Amniotic epithelial cell (primary cell): ENCODE measurements at places on chromosomes 2 and 18.
A peak's percentile ranks its signal among the peaks of the same experiment; 100 is the strongest.

GRCh38 chr2:43083710-43084698 lies 142.4 kb downstream of the ZFP36L2 start:
- peak; percentile 72 for DNase-seq

DNA sequence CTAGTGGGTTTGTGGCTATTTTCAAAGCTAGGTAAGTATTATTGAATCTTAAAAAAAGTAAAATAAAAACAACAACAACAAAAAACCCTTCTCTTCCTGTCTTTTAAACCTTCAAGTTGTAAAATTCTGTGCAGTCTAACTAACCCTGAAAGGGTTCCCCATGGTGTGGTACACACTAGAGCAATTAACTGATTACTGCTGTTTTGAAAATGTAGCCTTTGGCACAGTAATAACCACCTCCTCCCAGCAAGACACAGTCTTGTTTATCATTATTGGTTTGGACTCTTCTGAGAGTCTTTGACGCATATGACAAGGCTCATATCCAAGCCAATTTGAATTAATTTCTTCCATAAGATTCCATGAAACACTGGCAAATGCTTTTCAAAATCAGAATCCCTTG lies 2184.6 kb upstream of the PIK3C3 start:
- no peak for DNase-seq

- peak; percentile 31 for DNase-seq
Measured at GRCh38 chr18:62384610-62385097, 59.5 kb downstream of the TNFRSF11A start.

DNA sequence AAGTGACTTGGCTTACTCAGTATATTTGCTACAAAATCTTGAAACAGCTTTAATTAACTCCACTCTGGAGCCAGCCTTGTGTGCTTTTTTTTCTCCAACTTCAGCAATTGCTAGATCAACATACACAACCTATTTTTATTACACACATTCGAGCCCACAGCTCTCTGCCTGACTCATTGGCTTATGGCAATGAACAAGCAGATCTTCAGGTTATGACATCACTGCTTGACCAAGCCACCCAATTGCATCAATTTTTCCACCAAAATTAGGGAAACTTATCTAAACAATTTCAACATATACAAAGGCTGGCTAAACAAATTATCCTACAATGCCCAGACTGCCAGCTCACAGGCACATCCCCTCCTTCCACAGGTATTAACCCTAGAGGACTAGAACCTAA lies 39.6 kb upstream of the PDK1 start:
- DNase-seq, result peak; percentile 69

DNA sequence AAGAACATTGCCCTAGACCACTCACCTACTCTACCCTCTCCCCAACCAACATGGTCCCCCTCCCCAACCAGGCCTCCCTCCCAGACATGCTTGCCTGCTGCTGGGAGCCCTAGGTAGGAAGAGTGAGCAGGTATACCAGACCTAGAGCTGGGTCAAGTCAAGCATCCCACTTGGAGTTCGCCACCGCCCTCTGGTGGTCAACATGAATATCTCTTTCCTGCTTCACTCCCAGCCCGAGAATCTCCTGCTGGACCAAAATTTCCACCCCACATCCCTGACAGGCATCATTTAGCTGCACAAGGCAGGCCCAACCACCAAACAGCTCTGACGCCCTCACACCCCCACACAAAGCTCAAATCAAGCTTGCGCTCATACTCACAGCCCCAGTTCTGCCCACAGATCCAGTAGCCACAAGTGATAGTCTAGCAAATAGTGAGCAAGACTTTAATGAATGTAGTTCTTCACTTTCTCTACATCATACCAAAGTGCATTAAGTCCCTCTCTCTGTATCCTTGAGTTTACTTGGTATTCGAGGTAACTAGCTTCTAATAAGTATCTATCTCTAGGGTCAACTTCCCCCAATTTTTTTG lies 116.0 kb downstream of the TNS1 start:
- peak; percentile 63 for DNase-seq

DNA sequence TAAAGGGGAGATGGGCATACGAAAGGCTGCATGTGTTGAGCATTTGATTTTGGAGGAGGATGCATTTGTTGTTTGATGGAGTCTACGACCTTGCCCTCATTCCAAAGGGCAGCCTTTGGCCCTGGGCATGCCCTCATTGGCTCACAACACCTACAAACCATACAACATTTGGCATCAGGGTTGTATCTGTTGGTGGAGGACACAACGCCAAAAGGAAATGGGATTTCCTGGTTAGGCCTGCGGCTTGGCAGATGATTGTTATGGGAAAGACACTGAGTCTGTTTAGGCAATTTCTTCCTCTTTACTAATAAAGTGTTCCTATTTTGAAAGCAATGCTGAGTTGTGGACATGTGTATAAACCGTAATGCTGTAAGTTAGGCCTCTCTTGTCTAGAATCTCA lies 246.9 kb downstream of the LDLRAD4 start:
- DNase-seq, result no peak

- DNase-seq, result no peak
Measured at GRCh38 chr2:174014699-174015070, 49.5 kb upstream of the SP3 start.

GRCh38 chr2:85838181-85838580 lies 50.6 kb downstream of the ST3GAL5 start:
- no peak for DNase-seq

DNA sequence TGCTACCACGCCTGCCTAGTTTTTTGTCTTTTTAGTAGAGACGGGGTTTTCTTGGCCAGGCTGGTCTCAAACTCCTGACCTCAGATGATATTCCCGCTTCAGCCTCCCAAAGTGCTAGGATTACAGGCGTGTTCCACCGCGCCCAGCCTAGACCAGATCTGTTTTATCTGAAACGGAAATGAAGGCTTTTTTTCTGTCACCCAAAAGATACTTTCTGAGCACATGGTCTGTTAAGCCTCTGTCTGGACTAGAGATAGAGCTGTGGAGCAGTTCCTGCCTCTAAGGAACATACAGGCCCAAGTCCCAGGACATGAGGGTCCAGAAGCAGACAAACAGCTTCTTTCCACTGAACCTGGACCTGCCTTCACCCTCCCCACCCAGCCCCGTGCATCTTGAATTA lies 43.6 kb upstream of the PTMA start:
- no peak for DNase-seq

DNA sequence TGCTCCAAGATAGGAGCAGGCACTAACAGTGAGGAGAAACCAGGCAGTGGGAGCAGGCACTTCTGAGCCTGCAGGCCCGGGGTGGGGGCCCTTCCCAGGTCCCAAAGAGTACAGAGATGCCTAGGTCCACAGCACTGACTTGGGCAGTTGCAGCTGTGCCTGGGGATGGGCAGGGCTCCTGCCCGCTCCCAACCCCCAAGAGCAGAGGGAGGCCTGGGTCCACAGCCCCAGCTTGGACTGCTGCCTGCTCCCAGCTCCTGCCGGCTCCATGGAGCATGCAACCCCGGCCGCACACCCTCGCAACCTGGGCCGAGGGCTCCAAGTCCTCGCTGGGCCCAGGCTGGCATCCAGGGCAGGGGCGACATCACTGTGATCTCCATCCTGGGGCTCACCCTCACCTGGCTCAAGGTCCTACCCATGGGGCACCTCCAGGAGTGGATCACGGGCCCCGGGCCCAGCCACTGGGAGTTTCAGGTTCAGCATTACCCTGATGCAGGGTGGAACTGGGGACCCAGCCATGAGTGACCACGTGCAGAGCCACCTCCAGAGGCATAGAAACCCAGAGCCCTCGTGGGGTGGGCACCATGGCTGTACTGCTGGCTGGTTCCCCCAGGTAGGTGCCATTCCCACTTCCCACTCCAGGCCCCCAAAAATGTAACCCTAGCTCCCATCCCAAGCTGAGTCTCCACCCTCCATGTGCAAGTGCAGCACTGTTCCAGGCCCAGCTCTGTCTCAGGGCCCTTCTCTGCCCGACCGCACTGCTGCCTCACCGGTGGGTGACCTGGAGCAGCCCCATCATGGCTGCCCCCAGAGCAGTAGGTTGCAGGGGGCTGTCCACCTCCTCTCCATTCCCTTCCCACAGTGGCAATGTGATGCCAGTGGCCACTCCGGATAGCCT lies 325.6 kb downstream of the NR4A2 start:
- DNase-seq, result no peak

- DNase-seq, result peak; percentile 86
Measured at GRCh38 chr2:96359866-96360265, 24.3 kb downstream of the NCAPH start.

- DNase-seq, result no peak
Measured at GRCh38 chr18:78247615-78248289, 731.9 kb upstream of the SALL3 start.

GRCh38 chr2:183037553-183038340 lies 510 bp downstream of the NCKAP1 start:
- peak; percentile 21 for DNase-seq

- peak; percentile 97 for DNase-seq
Measured at GRCh38 chr2:43041661-43042360, 184.6 kb downstream of the ZFP36L2 start.

GRCh38 chr18:3931542-3932112 lies 481.7 kb downstream of the TGIF1 start:
- DNase-seq, result peak; percentile 69

DNA sequence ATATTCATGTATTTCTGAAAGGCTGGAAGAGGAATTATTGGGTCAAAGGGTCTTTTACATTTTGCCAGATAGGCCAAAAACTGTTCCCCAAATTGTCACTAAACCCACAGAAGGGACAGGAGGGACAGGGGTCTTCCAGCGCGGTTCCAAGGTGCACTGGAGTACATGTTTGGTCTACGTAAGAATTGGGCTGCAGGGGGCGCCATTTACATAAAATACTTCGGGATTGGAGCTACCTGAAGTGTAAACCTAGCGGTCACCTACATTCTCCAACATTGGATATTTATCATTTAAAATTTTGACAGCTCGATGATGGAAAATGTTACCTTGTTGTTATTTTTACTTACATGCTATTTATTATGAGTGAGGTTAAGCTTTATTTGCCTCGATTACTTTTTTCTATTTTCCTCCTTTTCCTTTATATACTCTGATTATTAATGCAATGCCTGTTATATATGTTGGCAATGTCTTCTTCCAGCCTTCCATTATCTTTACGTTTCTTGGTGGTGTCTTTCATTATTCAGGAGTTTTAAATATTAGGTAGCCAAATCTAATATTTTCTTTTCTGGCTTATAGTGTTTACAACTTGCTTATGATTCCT lies 43.0 kb upstream of the RAB6C start:
- peak; percentile 12 for DNase-seq

GRCh38 chr2:129301431-129301913 lies 678.0 kb upstream of the RAB6C start:
- no peak for DNase-seq
